ENCODE measurements at places on chromosomes 4 and X.

DNA sequence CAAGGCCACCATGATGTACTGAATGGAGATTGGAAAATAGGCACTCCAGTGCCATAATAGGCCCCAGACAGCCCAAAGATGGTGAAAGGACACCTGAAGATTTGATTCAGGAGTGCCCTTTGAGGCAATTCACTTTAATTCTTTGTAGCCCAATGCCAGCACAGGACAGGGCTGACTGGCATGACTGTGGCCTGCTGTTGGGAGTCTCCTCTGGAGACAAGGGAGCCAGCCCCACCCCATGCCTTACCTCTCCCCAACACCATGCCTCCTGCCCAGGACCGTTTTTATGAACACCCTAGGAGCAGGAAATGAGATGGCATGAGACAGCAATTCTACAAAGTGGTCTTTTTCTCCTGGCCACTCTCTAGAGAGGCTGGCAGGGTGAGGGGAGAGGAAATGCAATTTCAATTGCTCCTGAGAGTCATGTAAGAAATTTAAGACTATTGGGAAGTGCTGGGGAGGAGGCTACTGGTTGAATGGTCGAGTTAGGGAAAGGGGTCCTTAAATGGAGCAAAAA, 94.2 kb upstream of the MAMLD1 start:
- no peak for DNase-seq

DNA sequence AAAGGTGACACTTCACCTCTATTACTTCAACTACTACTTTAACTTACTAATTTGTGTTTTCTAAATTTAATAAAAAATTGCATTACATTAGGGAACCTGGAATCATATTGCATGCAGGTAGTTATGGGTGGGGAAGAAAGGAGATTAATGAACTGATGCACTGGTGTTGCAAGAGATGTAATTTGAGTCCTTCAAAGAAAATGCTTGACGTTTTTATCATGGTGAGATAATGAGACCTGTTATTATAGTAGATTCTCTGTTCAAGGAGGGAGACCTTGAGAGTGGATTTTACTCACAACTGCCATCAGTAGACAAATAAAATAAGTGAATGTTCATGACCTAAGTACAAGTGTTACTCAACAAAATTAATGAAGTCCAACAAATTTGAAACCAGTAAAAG, 26.4 kb upstream of the MED14 start:
- no peak for DNase-seq

- DNase-seq: no peak
Observed at GRCh38 chr4:29058531-29058930, 1661.6 kb upstream of the PCDH7 start.

- DNase-seq: no peak
Observed at GRCh38 chrX:131789664-131790063, 233.4 kb upstream of the STK26 start.

DNA sequence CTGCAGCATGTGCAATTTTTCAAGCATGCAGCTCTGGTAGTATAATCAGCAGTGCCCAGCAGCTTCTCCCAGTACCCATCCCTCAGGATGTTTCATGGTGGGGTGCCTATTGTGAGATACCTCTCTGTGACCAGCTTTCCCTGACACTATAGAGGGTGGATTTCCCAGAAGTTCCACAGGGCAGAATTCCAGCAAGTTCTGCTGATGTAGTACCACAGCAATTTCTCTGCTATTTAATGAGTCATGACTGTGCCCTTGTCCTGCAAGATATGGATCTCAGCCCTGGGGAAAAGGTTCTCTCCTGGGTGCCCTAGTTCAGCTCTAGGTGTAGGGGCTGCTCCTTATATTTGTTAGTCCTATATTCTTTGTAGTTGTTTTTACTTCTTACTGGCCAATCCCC, 174.8 kb downstream of the ENOX2 start:
- DNase-seq: no peak

- DNase-seq: no peak
Observed at GRCh38 chr4:2246384-2247127, 4.6 kb upstream of the HAUS3 start.

DNA sequence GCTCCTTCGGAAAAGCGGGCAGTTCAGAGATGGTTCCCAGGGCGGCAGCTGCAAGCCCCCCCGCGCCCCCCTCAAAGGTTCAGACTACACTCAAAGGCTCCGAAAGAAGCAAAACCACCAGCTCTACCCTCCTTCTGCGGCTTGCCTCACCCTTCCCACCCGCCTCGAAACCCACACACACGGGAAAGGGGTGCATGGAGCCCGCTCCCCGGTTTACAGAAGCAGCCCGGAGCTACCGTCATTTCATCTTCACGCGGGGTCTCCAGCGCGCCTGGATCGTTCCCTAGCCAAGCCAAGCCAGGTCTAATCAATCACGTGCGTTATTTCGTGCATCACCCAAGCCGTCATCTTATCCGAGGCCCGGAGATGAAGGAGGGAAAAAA, 1.2 kb downstream of the NLGN4X start:
- no peak for DNase-seq

DNA sequence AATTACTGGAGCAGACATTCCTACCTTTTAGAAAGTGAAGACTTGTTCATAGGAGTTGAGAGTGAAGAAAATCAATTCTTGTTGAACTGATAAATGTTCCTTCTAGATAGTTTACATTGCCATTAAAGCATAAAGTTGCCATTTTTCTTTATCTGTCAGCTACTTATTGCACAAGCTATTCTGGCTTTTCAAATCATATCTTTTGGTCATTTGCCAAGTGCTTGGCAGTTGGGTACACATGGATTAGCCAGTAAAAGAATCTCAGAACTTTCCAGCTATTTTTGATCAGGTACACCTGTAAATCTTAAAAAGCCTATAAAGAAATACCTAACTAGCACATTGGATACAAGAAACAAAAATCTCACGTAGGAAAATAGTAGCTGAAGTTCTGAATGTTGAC, 56.4 kb upstream of the PNPLA4 start:
- no peak for DNase-seq

DNA sequence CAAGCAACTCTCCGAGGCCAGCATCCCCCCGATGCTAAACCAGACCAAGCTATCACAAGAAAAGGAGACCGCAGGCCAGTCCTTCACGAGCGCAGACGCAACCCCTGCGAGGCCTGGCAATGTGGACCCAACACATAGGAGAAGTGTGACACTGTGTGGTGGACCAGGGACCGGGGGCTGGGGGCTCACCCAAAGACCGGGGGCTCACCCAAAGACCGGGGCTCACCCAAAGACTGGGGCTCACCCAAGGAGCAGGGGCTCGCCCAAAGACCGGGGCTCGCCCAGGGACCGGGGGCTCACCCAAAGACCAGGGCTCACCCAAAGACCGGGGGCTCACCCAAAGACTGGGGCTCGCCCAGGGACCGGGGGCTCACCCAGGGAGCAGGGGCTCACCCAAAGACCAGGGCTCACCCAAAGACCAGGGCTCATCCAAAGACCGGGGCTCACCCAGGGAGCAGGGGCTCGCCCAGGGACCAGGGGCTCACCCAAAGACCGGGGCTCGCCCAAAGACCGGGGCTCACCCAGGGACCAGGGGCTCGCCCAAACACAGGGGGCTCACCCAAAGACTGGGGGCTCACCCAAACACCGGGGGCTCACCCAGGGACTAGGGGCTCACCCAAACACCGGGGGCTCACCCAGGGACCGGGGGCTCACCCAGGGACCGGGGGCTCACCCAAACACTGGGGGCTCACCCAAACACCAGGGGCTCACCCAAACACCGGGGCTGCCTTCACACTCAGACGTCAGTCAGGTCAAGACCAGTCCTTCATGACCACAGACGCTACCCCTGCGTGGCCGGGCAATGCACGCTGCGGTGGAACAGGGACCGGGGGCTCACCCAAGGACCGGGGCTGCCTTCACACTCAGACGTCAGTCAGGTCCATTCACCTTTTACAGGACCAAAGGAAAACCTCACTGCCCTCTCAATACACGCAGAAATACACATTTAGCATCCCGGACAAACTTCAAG, 32.9 kb downstream of the PPP2R3B start:
- DNase-seq: no peak

DNA sequence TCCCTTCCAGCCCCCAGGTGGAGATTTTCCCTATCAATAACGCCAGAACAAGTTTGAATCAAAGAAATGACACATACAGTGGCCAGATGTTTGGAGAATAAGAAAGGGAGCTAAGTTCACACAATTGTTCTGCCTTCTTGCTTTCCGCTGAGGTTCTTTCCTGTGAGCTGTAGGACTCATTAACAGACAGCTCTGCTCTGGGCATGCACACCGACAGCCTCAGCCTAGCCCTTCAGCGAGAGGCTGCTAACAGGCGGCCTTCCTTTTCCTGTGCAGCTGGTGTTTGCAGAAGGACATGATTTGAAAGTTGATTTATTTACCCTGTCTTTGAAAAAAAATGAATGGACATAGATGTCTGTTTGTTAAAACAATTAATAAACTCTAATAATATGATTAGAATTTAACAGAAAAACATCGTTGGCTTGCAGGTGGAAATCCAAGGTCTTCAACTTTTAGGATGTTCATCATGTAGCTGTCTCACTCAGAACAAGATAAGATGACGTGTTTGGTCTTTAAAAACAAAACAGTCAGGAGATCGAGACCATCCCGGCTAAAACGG, 183.3 kb downstream of the KDR start:
- DNase-seq: peak; percentile 34

DNA sequence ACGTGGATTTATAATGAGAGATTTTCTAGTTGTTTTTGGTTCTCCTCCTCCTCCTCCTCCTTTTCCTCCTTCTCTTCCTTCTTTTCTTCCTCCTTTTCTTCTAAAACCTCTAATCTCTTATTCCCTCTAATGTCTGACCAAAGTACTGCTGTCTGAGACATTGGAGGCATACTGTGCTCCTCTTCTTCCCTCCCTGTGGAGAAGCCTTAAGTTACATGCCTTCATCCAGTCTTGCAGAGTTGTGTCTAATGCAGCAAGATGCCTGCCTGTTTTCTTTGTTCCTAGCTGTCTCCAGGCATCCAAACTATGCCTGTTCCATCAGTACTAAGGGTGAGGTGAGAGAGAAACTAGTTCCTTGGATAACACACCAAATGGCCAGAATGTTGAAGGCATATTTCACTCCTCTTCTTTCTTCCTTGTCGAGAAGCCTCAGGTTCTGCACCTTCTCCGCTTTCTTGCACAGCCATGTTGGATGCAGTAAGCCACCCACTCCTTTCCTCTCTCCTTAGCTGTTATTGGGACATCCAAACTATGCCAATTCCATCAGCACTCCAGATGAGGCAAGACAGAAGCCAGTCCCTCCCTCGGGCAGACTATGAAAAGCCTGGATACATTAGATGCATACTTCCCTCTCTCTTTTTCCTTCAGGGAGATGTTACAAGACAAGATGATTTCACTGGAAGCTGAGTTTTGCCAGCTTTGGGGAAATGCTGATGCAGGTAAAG, 285.7 kb upstream of the TRAM1L1 start:
- no peak for DNase-seq

GRCh38 chrX:79366556-79366872, 620 bp downstream of the ITM2A start:
- DNase-seq: no peak

GRCh38 chr4:55078987-55079386, 46.4 kb downstream of the KDR start:
- no peak for DNase-seq

DNA sequence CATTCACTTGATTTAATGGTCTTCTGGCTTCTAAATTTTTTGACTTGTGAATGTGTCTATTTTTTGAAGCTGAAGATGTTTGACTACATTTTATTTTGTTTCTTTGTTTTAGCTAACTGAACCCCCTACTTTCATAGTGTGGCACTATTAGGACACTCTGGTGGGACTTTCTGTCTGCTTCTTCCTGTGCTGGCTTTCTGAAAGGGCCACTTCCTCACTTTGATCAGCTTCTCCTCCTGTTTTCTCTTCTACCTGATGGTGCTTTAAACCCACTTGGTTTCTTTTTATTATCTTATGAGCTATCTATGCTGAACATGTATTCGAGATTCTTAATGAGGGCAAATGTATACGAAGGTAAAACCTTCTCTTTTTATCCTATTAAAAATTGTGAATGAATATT, 186.1 kb upstream of the CASK start:
- DNase-seq: no peak

- DNase-seq: no peak
Observed at GRCh38 chr4:145679991-145680455, at the start of gene C4orf51. TSS of gene C4orf51 (plus strand) at chr4:145680146. CDS start at chr4:145680204, 58 bp downstream.
